ENCODE measurements at places on chromosomes 7 and 10.

DNA sequence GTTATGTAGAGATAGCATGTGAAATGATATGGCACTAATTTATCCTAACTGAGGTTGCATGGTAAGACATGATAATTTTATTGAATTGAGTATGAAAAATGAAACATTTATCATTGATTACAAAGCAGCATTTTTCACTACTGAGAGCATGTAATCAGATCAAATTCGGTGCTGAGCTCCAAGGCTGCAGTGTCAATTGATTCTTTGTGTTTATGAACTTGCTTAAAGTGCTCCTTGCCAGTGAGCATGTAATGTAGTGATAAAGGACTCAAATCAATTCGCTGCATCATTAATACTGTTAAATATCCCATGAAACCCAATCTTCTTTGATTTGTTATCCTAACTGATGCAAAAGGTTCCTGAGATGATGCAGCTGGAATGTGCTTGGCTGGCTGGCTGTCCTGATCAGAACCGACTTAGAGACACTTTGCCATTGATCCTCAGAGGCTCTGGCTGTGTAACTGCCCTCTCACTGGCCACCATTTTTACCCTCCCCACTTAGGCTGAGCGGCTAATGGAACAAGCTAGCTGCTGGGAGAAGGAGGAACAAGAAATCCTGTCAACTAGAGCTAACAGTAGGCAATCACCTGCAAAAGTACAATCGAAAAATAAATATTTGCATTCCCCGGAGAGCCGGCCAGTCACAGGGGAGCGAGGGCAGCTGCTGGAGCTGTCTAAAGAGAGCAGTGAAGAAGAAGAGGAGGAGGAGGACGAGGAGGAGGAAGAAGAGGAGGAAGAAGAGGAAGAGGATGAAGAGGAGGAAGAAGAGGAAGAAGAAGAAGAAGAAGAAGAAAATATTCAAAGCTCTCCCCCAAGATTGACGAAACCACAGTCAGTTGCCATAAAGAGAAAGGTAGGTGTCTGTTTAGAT is 89.8 kb upstream of the SAMD8 start:
- no peak overlapping the region for H3K4me3 ChIP-seq
- no peak overlapping the region for H3K27ac ChIP-seq
- DNase-seq, result no peak
- H3K36me3 ChIP-seq, result peaks cover 16% of the 10 kb centered on the region

DNA sequence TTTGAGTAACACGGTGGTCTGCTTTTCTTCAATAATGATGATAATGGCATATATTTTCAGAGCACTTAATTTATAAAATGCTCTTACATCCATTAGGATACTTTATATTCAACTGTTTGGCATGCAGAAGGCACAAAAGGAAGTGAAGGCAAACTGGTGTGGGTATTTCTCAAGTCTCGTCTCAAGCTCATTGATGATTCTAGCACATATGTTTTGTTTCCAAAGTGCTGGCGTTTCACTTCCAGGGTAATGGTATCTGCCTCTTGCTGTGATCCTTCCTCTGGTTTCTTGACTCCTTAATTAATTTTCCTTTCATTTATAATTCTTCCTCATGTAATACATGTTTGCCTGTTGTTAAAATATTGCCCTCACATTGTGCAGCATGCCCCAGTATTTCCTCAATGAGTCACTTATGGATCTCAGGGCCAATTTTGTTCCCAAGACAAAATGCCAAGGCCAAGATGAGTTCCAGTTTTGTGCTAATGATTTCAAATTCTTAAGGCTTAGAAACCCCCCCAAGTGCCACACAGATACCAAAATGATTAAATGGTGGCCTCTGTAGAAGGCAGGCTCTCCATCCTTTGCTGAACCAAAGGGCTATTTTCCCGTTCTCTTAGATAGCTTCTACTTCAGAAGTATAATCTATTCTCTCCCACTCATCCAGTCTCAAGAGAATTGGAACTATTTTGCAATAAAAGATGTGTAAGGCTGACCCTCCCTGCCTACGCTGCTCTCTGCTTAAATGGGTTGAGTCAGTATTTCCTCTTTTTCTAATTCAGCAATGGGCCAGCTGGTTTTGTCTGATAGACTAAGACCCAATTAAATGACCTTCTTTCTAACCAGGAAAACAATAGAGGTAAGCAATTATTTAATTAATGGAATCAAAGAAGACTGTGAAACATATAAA is 171.2 kb downstream of the ZNF365 start:
- no peaks in the 10 kb centered on the region for H3K36me3 ChIP-seq
- no peak overlapping the region for H3K27ac ChIP-seq
- H3K27me3 ChIP-seq, result no peaks in the 10 kb centered on the region
- peaks cover 11% of the 10 kb centered on the region for H3K4me1 ChIP-seq
- no peak overlapping the region for H3K4me3 ChIP-seq
- peak; percentile 24 for DNase-seq

DNA sequence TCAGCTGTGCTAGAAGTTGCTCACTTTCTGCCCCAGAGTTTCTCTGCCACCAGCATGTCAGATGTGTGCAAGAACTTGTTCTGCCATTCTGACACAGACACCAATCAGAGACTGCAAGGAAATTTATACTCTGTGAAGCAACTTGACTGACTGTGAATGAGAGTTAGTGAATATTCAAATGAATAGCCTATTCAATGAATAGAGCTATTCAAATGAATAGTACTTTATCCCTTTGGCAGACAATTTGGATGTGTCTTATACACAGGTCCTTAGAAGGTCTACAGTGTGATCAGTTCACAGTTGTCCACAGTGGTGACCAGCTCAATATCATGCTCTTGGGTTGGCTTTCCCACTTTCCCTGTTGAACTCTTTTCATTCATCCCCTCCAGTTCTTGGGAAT is 138.1 kb downstream of the MACC1 start:
- H3K27me3 ChIP-seq, result no peaks in the 10 kb centered on the region
- no peaks in the 10 kb centered on the region for H3K4me1 ChIP-seq
- no peaks in the 10 kb centered on the region for H3K36me3 ChIP-seq
- no peak for DNase-seq
- H3K4me3 ChIP-seq, result no peak overlapping the region
- no peak overlapping the region for H3K27ac ChIP-seq

DNA sequence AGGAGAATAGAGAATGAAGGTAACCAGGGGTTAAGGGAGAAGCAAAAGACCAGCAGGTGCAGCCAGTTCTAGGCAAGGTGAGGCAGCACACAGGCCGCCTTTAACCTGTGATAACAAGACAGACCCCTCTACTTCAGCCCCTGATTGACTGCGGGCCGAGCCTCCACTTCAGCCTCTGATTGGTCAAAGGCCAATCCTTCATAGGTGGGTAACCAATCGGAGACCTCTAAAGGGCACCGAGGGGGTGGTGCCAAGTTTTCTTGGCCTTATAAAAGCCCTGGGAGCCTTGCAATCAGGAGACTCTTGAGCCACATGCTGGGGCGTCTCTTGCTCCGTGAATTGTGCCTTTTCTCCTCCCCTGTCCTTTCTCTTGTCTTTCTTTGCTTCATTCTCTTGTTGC is 98.8 kb downstream of the ELFN1 start:
- no peak overlapping the region for H3K4me3 ChIP-seq
- DNase-seq, result no peak
- H3K27me3 ChIP-seq, result peaks cover 18% of the 10 kb centered on the region
- no peaks in the 10 kb centered on the region for H3K36me3 ChIP-seq
- H3K4me1 ChIP-seq, result no peaks in the 10 kb centered on the region
- no peak overlapping the region for H3K27ac ChIP-seq

DNA sequence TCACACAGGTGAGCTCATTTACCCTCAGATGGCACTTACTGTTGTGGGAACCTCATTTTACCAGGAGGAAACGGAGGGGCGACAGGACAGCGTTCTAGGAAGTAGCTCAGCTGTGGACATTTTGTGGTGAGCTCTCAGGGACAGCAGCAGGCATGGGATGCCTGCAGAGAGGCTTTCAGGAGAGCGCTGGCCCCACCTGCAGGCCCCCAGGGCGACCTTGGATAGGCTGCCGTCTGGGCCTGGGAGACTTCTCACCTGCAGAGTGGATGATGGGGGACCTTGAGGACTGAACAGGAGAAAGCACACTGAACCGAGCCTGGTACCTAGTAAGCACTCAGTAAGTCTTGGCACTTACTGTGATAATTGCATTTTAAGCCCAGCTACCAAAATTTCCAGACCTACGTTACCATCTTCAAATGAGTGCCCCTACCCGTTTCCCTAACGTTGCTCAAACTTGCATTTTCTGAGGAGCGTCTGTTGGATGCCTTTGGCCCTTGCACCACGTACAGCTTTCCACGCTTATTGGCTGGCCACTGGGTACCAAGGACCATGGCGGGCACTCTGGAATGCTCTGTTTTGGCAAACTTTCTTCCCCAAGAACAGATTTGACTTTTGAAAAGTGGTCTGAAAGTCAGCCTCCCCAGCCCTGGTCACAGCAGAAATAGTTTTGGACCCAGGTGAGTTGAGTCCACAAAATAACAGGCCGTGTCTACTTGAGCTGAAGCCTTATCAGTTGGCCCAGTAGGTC is 223.4 kb downstream of the EBF3 start:
- H3K27me3 ChIP-seq, result no peaks in the 10 kb centered on the region
- H3K27ac ChIP-seq, result no peak overlapping the region
- no peak overlapping the region for H3K4me3 ChIP-seq
- no peak for DNase-seq

GRCh38 chr10:87706731-87707130 is 47.1 kb downstream of the PAPSS2 start:
- peak; percentile 25 for DNase-seq
- H3K27ac ChIP-seq, result peak overlapping the region; percentile 63
- H3K4me1 ChIP-seq, result peaks cover 63% of the 10 kb centered on the region
- peaks cover 4% of the 10 kb centered on the region for H3K27me3 ChIP-seq
- peaks cover 36% of the 10 kb centered on the region for H3K36me3 ChIP-seq
- H3K4me3 ChIP-seq, result no peak overlapping the region

DNA sequence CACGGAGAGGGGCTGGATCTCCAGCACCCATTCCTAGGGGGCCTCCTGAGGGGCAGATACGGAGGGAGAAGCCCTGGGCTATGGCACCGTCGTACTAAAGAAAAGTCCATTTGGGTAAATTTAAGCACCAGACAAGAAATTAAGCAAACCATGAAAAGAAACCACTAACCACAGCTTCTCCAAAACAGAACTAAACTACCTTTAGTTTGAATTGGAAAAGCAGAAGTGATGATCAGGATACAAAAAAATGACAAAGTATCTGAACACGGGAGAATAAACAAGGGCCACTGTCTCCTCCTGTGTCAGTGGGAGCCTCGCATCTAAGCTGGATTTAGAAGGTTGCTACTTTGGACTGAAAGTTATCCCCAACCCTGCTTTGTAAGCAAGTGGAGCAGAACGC is 69.1 kb downstream of the DIP2C start:
- H3K27ac ChIP-seq, result no peak overlapping the region
- no peak for DNase-seq
- peaks cover 7% of the 10 kb centered on the region for H3K36me3 ChIP-seq
- peaks cover 56% of the 10 kb centered on the region for H3K4me1 ChIP-seq
- peaks cover 5% of the 10 kb centered on the region for H3K27me3 ChIP-seq
- H3K4me3 ChIP-seq, result no peak overlapping the region

- peaks cover 30% of the 10 kb centered on the region for H3K36me3 ChIP-seq
- no peaks in the 10 kb centered on the region for H3K27me3 ChIP-seq
- H3K4me1 ChIP-seq, result peaks cover 52% of the 10 kb centered on the region
- peak overlapping the region; percentile 88 for H3K27ac ChIP-seq
- peak overlapping the region; percentile 90 for H3K4me3 ChIP-seq
Measured at GRCh38 chr10:87092376-87092860, 2.2 kb downstream of the GLUD1 start.

DNA sequence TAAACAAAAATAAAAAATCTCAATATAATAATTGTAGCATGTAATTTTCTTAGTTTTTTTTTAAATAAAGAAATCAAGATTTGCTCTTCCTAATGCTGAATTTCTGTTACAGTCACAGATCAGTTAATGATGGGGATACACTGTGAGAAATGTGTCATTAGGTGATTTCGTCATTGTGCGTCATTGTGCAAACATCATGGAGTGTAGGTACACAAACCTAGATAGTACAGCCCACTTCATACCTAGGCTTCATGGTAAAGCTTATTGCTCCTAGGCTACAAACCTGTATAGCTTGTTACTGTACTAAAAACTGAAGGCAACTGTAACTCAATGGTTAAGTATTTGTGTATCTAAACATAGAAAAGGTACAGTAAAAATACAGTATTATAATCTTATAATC is 74.4 kb upstream of the LSM8 start:
- H3K27ac ChIP-seq, result no peak overlapping the region
- no peak for DNase-seq
- no peaks in the 10 kb centered on the region for H3K4me1 ChIP-seq
- no peaks in the 10 kb centered on the region for H3K36me3 ChIP-seq
- no peak overlapping the region for H3K4me3 ChIP-seq
- H3K27me3 ChIP-seq, result no peaks in the 10 kb centered on the region

DNA sequence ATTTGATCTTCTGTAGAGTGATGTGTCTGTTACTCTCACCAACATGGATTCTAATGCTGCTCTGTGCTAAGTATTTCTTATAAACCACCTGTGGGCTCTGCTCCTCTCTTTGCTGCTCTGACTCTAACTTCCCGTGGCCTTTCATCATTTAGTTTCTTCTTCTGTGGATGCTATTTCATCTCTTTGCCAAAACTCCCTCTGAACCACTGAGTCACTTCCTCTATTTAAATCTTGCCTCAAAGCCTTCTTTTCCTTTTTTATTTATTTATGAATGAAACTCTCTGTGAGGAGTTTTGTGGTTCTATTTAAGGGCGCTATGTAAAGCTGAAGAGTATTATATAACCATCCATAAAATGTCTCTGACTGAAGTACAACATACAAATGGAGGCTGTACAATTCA is 538.5 kb downstream of the SUGCT start:
- H3K4me3 ChIP-seq, result peak overlapping the region; percentile 62
- H3K27me3 ChIP-seq, result no peaks in the 10 kb centered on the region
- H3K27ac ChIP-seq, result peak overlapping the region; percentile 79
- peak; percentile 55 for DNase-seq
- H3K4me1 ChIP-seq, result peaks cover 19% of the 10 kb centered on the region
- H3K36me3 ChIP-seq, result no peaks in the 10 kb centered on the region

DNA sequence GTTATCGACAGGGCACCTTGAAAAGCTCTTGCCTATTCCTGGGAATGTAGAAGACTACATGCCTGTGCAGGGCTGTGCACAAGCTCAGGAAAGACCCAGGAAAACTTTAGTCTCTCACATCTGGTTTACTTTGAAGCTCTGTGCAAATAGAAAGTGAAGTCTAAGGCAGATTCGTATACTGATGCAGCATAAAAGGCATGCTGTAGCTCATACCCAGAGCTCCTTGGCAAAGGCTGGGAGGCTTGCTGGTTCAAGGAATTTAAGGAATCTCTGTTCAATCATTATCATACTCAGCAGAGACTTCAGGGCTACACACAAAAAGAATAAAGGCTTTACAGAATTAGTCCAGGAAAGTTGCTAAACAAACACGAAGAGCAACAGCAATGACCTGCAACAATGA is 192.0 kb downstream of the OTUD1 start:
- no peak overlapping the region for H3K27ac ChIP-seq
- no peaks in the 10 kb centered on the region for H3K4me1 ChIP-seq
- H3K36me3 ChIP-seq, result no peaks in the 10 kb centered on the region
- no peaks in the 10 kb centered on the region for H3K27me3 ChIP-seq

GRCh38 chr7:15143121-15143520 is 240.6 kb upstream of the DGKB start:
- no peaks in the 10 kb centered on the region for H3K36me3 ChIP-seq
- no peaks in the 10 kb centered on the region for H3K27me3 ChIP-seq
- no peak for DNase-seq
- no peak overlapping the region for H3K4me3 ChIP-seq
- H3K27ac ChIP-seq, result no peak overlapping the region
- no peaks in the 10 kb centered on the region for H3K4me1 ChIP-seq

GRCh38 chr10:17981766-17982380 is 30.2 kb downstream of the SLC39A12 start:
- H3K4me3 ChIP-seq, result no peak overlapping the region
- DNase-seq, result peak; percentile 80
- H3K27me3 ChIP-seq, result no peaks in the 10 kb centered on the region
- H3K27ac ChIP-seq, result peak overlapping the region; percentile 85
- peaks cover 41% of the 10 kb centered on the region for H3K4me1 ChIP-seq
- H3K36me3 ChIP-seq, result no peaks in the 10 kb centered on the region
